ENCODE measurements at places on chromosomes 11 and 22. TPM values are rescaled to one million over a fixed set of nuclear protein-coding genes. Genes with fewer than 3 reads are reported as not detected.

Gene MS4A4E
- polyA plus RNA-seq = 0.77 TPM

Gene KRTAP5-1
- polyA plus RNA-seq = not detected

Gene MRPL21
- 101 TPM for polyA plus RNA-seq

Gene CDC42EP1
- polyA plus RNA-seq = 39.8 TPM

Gene ACTN3
- polyA plus RNA-seq = 0.04 TPM

Gene OR2AG1
- not detected for polyA plus RNA-seq

Gene MUC2
- polyA plus RNA-seq = 0.37 TPM

Gene CD3G
- polyA plus RNA-seq = 0.55 TPM

Gene CCDC116
- polyA plus RNA-seq = 0.37 TPM

Gene OR51B4
- not detected for polyA plus RNA-seq

Gene OR5L2
- polyA plus RNA-seq = not detected

Gene CCDC87
- 0.12 TPM for polyA plus RNA-seq

Gene WNT7B
- 3.5 TPM for polyA plus RNA-seq

Gene TYR
- polyA plus RNA-seq = not detected

Gene OR52I1
- not detected for polyA plus RNA-seq

Gene RHOD
- 39.3 TPM for polyA plus RNA-seq

Gene PHOX2A
- polyA plus RNA-seq = not detected

Gene APOBEC3B
- 2.7 TPM for polyA plus RNA-seq

Gene OR51E2
- polyA plus RNA-seq = not detected

Gene TMPRSS5
- polyA plus RNA-seq = 0.81 TPM

Data from lung (tissue), 17 donors.